Sigmoid colon (tissue), 7 donors: ENCODE measurements at places on chromosomes 1 and 21. TPM values are rescaled to one million over a fixed set of nuclear protein-coding genes. Genes with fewer than 3 reads are reported as not detected.

GRCh38 chr1:40627987-40628902, 37.2 kb downstream of the RIMS3 start:
- DNase-seq, result no peak

- DNase-seq, result no peak
Measured at GRCh38 chr1:3742439-3743298, 9.6 kb upstream of the CCDC27 start.

GRCh38 chr1:2151252-2151651, 43.3 kb downstream of the FAAP20 start:
- DNase-seq, result no peak

The CHML gene
- 8.0 TPM for total RNA-seq

GRCh38 chr1:82534996-82535395, 734.3 kb downstream of the ADGRL2 start:
- no peak for DNase-seq

GRCh38 chr1:20057886-20058420, 12.0 kb upstream of the PLA2G5 start:
- DNase-seq, result no peak
